ENCODE measurements at places on chromosomes 16 and 17. TPM values are rescaled to one million over a fixed set of nuclear protein-coding genes. Genes with fewer than 3 reads are reported as not detected.

The CDT1 gene
- 160 TPM for total RNA-seq

GRCh38 chr16:4597174-4597573 lies 17.5 kb downstream of the UBALD1 start:
- H3K4me1 ChIP-seq: no peaks in the 10 kb centered on the region
- H3K36me3 ChIP-seq: no peaks in the 10 kb centered on the region
- H3K4me3 ChIP-seq: no peak overlapping the region
- H3K27me3 ChIP-seq: no peaks in the 10 kb centered on the region
- no peak for DNase-seq
- H3K27ac ChIP-seq: no peak overlapping the region

DNA sequence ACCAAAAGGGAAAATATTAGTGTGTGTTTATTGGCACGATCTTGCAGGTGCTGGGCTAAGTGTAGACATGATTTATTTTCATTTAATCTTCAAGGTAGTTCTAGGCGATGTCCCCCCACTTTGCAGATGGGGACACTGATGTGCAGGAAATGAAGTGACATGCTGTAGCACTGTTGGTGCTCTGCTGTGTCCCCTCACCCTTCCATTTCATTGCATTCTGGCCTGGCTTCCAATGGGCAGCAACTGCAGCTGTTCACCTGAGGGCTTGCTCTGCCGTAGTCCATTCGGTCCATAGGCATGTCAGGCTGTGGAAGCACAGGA lies 123.9 kb downstream of the PRKCB start:
- H3K36me3 ChIP-seq: no peaks in the 10 kb centered on the region
- no peak for DNase-seq

The KREMEN2 gene
- 14.1 TPM for total RNA-seq

- H3K4me1 ChIP-seq: no peaks in the 10 kb centered on the region
- H3K4me3 ChIP-seq: no peak overlapping the region
- no peaks in the 10 kb centered on the region for H3K36me3 ChIP-seq
- DNase-seq: no peak
- no peak overlapping the region for H3K27ac ChIP-seq
- no peaks in the 10 kb centered on the region for H3K27me3 ChIP-seq
These were observed 4.1 kb upstream of the TVP23A start for GRCh38 chr16:10822702-10823101.

GRCh38 chr17:17846645-17847044 lies 9.9 kb upstream of the SREBF1 start:
- no peak overlapping the region for H3K4me3 ChIP-seq
- peaks cover 40% of the 10 kb centered on the region for H3K4me1 ChIP-seq
- H3K27ac ChIP-seq: peak overlapping the region; percentile 2
- no peaks in the 10 kb centered on the region for H3K36me3 ChIP-seq
- no peaks in the 10 kb centered on the region for H3K27me3 ChIP-seq

GRCh38 chr17:19672009-19672750 lies 23.6 kb downstream of the ALDH3A2 start:
- peaks cover 15% of the 10 kb centered on the region for H3K36me3 ChIP-seq
- no peak for DNase-seq
- no peak overlapping the region for H3K4me3 ChIP-seq

The TNRC6A gene
- total RNA-seq: 37.0 TPM

DNA sequence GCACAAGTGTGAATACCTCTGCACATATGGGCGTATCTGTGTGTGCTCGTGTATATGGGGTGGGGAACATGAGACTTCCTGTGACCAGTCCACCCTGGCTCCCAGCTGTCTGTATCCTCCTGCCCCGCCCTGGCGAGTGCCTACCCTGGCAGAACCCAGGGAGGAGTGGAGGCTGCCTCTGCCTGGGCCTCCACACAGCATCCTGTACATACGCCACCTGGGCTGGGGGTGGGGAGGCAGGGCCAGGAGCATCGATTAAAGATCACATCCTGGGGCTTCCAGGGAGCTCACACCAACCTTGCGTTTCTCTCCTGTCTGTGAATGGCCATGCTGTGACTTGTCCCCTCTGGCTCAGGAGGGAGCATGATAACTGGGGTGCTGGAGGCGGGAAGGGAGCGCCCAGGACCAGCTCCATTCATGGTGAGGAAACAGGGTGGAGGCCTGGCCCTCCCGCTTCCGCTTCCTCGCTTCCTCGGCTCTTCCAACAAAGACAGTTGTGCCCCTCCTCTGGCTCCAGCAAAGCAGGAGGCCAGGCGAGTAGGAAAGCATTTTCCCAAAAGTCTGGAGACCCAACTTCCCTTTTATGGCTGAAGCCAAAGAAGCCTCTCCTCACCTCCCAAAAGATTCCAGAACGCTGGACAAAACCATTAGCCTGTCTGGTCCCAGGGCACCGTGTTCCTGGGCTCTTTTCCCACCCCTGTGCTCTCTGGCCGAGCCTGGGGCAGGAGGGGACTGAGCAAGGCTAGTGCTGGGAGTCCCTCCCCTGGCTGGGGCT lies 22.9 kb downstream of the ADAM11 start:
- no peaks in the 10 kb centered on the region for H3K27me3 ChIP-seq
- H3K36me3 ChIP-seq: no peaks in the 10 kb centered on the region
- peaks cover 3% of the 10 kb centered on the region for H3K4me1 ChIP-seq
- no peak for DNase-seq
- H3K27ac ChIP-seq: no peak overlapping the region

The RNF43 gene
- total RNA-seq: 42.2 TPM

- H3K27ac ChIP-seq: no peak overlapping the region
- H3K27me3 ChIP-seq: no peaks in the 10 kb centered on the region
- H3K36me3 ChIP-seq: no peaks in the 10 kb centered on the region
- H3K4me3 ChIP-seq: no peak overlapping the region
- DNase-seq: no peak
These were observed 14.8 kb upstream of the GPATCH8 start for GRCh38 chr17:44518032-44518431.

DNA sequence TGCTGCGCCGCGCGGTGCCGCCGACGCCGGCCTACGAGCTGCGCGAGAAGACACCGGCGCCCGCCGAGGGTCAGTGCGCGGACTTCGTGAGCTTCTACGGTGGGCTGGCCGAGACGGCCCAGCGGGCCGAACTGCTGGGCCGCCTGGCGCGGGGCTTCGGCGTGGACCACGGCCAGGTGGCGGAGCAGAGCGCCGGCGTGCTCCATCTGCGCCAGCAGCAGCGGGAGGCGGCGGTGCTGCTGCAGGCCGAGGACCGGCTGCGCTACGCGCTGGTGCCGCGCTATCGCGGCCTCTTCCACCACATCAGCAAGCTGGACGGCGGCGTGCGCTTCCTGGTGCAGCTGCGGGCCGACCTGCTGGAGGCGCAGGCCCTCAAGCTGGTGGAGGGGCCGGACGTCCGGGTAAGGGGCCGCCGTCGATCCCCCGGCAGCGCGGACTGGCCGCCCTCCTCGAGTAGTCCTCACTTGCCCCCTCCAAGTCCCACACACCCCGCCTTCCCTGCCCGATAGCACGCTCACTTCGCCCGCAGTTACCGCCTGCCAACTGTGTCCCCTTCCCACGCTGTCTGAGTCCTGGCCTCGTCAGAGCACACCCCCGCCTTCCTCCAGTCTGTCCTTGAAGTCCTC lies 470 bp downstream of the MLYCD start:
- peak overlapping the region; percentile 56 for H3K4me3 ChIP-seq
- H3K36me3 ChIP-seq: no peaks in the 10 kb centered on the region
- peak overlapping the region; percentile 61 for H3K27ac ChIP-seq
- peaks cover 20% of the 10 kb centered on the region for H3K4me1 ChIP-seq
- DNase-seq: no peak
- no peaks in the 10 kb centered on the region for H3K27me3 ChIP-seq

The SDR42E1 gene
- 17.4 TPM for total RNA-seq

The IQCK gene
- 11.8 TPM for total RNA-seq

DNA sequence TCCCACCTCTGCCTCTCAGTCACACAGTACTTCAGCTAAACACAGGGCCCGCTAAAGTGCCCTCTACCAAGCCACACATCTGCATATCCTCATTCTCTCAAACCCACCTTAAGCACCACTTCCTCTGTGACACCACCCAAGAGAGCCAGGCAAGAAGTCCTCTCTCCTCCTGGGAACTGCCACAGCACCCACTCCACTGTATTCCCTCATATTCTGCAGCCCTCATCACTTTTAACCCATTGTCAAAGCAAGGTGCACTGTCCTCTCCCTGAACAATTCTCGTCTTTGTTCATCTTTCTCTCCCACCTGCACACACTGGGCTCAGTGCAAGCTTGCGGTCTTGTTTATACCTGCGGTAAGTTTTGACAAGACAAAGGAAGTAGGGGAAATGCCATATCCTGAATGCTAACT lies 13.6 kb downstream of the CHD9 start:
- no peak overlapping the region for H3K4me3 ChIP-seq
- H3K27me3 ChIP-seq: no peaks in the 10 kb centered on the region
- no peaks in the 10 kb centered on the region for H3K36me3 ChIP-seq
- DNase-seq: no peak
- H3K4me1 ChIP-seq: no peaks in the 10 kb centered on the region

GRCh38 chr16:74751658-74752057 lies 23.0 kb downstream of the FA2H start:
- H3K4me1 ChIP-seq: no peaks in the 10 kb centered on the region
- no peak overlapping the region for H3K4me3 ChIP-seq
- no peaks in the 10 kb centered on the region for H3K36me3 ChIP-seq
- H3K27me3 ChIP-seq: no peaks in the 10 kb centered on the region
- no peak overlapping the region for H3K27ac ChIP-seq

The GLIS2 gene
- total RNA-seq: 18.2 TPM

GRCh38 chr16:51812945-51813344 lies 661.9 kb upstream of the SALL1 start:
- H3K27me3 ChIP-seq: no peaks in the 10 kb centered on the region
- no peaks in the 10 kb centered on the region for H3K36me3 ChIP-seq
- no peak for DNase-seq
- H3K4me1 ChIP-seq: no peaks in the 10 kb centered on the region
- no peak overlapping the region for H3K27ac ChIP-seq
- no peak overlapping the region for H3K4me3 ChIP-seq

The SSTR5 gene
- 7.2 TPM for total RNA-seq
